Right renal pelvis (tissue), 4 donors: ENCODE measurements at places on chromosomes 4 and X. TPM values are rescaled to one million over a fixed set of nuclear protein-coding genes. Genes with fewer than 3 reads are reported as not detected.

GRCh38 chr4:13601848-13602247 is 25.7 kb downstream of the BOD1L1 start:
- DNase-seq = no peak

GAGE12E gene
- not detected for polyA plus RNA-seq

DNA sequence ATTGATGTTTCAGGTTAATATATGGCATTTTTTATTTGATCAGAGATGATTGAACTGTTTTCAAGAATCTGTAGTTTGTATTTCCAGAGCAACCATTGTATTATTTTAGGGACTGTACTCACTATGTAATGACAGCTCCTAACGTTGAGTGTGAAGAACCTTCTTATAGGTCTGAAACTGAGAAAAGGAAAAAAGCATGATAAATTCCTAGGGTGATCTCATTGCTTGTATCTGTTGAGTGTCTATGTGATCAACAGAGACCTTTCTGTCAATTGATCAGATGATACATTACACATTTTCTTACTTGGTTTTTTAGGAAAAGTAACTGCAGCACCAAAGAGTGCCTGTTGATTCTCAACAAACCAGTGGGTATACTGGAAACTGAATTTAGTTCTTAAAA is 40.2 kb downstream of the SEC24B start:
- DNase-seq = no peak

GRCh38 chrX:134774190-134775048 is 116.1 kb upstream of the PLAC1 start:
- no peak for DNase-seq

NDNF gene
- polyA plus RNA-seq = 78.8 TPM

FAT4 gene
- polyA plus RNA-seq = 26.2 TPM

UNC5C gene
- polyA plus RNA-seq = 35.4 TPM

GRCh38 chrX:77014377-77015372 is 432.5 kb upstream of the FGF16 start:
- DNase-seq = no peak

GRCh38 chr4:69849297-69849696 is 10.6 kb downstream of the SULT1E1 start:
- DNase-seq = no peak

GRCh38 chrX:114717921-114718320 is 134.0 kb downstream of the HTR2C start:
- no peak for DNase-seq

DNA sequence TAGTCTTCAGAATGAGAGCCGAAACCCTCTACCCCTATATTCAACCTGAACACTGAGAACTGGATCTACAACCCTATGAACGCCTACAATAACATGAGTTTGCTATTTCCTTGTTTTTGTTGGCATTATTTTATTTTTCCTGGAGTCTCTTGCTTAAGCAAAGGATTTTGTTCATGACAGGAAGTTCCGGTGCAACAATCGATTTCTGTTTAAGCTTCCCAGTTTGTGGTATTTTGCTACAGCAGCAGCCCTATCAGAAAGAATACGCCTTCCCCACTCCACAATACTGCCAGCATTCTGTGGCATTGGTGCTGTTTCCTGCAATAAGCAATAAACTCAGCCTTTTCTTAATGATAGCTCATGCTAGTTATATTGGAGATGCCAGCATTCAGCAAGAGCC is 60.9 kb downstream of the NPY5R start:
- DNase-seq = no peak
